ENCODE measurements at places on chromosomes 3 and 15.

GRCh38 chr3:138854940-138855339 lies 20.2 kb upstream of the PIK3CB start:
- DNase-seq: no peak

- no peak for DNase-seq
Observed at GRCh38 chr3:133788024-133788423, 17.6 kb upstream of the SRPRB start.

DNA sequence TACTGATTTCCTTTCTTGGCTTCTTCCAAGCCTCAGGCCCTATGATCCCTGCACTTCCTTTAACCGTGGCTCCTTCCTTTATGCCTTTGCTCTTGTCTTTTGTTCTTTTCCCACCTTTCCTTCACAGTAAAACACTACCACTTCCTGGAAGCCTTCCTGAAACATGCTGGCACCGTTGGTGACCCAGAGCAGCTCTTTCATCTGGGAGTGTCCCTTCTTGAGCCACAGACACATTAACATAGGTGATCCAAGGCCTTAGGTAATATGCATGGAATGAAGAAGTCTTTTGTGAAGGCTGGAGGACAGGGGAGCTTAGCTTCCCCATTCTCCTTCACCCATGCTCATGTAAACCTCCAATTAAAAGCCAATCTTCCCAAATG lies 39.4 kb downstream of the AMOTL2 start:
- DNase-seq: no peak

GRCh38 chr15:93271871-93272270 lies 182.9 kb upstream of the RGMA start:
- DNase-seq: no peak

- DNase-seq: no peak
Observed at GRCh38 chr3:88117683-88118082, 32.1 kb upstream of the C3orf38 start.

DNA sequence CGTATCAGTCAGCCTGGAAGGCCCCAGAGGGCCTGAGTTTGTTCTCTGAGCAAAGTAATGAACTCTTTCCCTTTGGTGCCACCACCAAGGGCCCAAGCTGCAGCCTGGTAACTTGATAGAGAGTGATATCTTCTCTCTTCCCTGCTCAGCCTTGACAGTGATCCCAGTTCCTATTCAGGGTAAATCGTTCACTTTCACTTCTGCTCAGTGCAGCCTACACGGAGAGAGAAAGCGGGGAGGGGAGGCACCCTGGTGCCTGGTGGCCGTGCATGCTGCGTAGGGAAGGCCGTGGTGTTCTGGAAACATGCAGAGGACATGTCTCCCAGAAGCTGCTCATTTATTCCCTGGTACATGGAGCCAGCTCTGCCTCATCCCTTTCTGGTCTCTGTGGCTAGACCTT lies 54.9 kb downstream of the KIF9 start:
- DNase-seq: no peak

- DNase-seq: no peak
Observed at GRCh38 chr3:135641761-135642160, 323.8 kb upstream of the PPP2R3A start.

DNA sequence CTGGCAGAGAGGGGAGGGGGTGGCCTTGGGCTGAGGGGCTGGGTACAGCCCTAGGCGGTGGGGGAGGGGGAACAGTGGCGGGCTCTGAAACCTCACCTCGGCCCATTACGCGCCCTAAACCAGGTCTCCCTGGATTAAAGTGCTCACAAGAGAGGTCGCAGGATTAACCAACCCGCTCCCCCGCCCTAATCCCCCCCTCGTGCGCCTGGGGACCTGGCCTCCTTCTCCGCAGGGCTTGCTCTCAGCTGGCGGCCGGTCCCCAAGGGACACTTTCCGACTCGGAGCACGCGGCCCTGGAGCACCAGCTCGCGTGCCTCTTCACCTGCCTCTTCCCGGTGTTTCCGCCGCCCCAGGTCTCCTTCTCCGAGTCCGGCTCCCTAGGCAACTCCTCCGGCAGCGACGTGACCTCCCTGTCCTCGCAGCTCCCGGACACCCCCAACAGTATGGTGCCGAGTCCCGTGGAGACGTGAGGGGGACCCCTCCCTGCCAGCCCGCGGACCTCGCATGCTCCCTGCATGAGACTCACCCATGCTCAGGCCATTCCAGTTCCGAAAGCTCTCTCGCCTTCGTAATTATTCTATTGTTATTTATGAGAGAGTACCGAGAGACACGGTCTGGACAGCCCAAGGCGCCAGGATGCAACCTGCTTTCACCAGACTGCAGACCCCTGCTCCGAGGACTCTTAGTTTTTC lies 4.9 kb downstream of the ISL2 start:
- no peak for DNase-seq

DNA sequence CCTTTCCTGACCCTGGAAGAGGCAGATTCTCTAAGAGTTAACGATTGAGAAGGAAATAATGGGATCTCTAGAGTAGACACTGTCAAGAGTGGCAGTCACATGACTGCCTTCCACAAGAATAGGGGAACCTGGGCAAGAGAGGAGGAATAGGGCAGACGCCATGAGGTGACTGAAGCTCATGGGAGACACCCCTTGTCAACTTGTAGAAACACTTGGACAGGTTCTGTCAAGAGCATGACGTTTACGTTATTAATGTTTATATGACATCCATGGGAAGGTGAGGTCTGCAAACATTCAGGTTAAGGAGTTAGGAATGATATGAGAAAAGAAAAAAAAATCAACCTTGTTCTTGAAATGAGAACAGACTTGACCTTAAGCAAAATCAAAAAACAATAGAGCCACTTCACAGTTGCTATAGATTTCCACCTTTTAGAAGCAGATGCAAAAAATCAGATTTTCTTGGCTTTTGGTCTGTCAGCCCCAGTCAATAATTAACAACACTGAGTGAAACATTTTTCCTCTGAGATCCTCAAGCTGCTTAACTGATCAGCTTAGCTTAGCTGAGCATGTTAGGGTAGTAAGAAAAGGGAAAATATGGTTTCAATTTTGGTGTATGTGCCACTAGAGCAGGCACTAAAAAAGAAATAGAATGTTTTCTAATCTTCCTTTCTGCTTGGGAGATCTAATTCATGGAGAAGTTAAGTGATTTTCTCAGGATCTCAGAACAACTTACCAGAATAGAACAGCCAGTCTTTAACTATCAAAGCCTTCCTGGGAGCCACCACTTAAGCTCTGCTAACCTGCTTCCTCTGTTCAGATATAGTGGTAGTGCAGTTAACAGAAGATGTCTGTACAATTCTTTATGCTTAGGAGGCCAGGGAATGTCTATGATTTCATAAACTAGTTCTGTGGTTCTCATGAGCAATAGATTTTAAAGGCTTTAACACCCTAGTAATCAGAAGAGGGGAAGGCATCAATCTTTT lies 116.9 kb downstream of the B3GALNT1 start:
- no peak for DNase-seq

GRCh38 chr3:150447631-150448465 lies 39.8 kb downstream of the TSC22D2 start:
- DNase-seq: no peak

DNA sequence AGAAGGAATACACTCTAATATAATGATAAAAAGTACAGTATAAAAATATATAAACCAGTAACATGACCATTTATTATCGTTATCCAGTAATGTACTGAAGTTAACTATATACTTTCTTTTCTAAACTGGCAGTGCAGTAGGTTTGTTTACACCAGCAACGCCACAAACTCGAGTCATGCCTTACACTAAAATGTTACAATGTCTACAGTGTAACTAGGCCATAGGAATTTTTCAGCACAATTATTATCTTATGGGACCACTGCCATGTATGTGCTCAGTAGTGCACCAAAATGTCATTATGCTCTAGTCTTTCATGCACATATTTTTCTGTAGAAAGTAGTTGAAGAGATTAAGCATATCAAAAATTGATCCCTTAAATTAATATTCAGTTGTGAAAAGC lies 609.8 kb upstream of the BCHE start:
- DNase-seq: no peak

- DNase-seq: no peak
Observed at GRCh38 chr3:72340476-72341379, 507.5 kb downstream of the SHQ1 start.

GRCh38 chr15:81304226-81304625 lies 19.7 kb downstream of the STARD5 start:
- no peak for DNase-seq

DNA sequence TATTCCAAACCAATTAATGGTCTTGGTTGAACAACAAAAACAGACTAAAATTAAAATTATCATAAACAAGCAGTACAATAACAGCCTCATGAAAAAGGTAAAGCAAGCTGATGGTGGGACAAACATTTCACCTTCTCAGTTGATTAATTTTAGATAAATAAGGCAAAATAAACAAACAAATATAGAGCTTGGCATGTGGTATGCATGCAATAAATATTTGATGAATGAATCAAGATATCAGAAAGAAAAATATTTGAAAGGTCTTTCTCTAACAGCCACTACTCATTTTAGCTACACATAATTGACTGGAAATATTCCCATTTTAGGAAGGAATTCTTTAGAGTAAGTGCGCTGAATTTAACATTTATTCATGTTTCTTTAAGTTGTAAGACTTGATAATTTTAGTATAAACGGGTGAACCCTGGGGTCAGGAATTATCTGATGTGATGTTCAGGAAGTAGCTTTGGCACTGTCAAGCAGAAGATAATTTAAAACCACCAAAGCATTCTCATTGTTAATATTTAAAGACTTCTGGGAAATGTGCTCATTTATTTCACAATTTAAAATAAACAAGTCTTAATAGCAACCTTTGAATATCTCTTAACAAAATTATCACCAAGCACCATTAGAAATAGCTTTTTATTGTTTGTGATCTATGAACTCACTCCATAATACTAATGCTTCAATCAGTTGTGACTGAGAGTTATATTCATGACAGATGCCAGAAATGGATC lies 372.3 kb upstream of the TGFBR2 start:
- no peak for DNase-seq

- DNase-seq: no peak
Observed at GRCh38 chr3:98518816-98519215, 3.9 kb downstream of the CLDND1 start.

DNA sequence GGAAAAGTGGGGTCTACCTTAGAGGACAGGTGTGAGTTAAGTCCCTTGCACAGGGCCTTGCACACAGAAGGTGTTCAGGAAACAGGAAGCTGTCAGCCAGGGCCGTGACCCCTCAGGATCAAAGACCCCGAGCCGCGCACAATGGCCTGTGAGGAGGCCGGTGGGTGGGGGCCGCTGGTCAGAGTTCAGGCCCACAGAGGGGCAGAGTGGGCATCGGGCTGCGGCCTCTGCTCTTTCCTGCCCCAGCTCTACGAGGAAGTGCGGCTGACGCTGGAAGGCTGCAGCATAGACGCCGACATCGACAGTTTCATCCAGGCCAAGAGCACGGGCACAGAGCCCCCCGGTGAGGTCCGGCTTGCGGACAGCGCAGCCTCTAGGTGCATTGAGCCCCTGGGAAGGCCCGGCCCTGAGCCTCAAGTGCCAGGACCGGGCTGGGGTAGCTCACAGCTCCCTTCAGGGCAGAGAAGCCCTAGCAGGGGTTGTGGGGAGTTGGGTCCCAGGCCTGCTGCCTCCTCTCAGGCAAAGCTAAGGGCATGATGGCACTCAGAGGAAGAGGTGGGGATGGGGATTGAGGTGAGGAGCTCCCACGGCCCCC lies 37.2 kb downstream of the PSTPIP1 start:
- DNase-seq: no peak

- no peak for DNase-seq
Observed at GRCh38 chr15:86444527-86444926, 364.9 kb downstream of the AGBL1 start.

GRCh38 chr15:37691911-37692310 lies 242.5 kb upstream of the TMCO5A start:
- DNase-seq: no peak

GRCh38 chr3:42875325-42876151 lies at the start of gene CYP8B1:
Gene CYP8B1, minus strand, starts transcription at chr3:42875879. Its CDS starts 63 bp downstream, at chr3:42875816.
- DNase-seq: no peak

DNA sequence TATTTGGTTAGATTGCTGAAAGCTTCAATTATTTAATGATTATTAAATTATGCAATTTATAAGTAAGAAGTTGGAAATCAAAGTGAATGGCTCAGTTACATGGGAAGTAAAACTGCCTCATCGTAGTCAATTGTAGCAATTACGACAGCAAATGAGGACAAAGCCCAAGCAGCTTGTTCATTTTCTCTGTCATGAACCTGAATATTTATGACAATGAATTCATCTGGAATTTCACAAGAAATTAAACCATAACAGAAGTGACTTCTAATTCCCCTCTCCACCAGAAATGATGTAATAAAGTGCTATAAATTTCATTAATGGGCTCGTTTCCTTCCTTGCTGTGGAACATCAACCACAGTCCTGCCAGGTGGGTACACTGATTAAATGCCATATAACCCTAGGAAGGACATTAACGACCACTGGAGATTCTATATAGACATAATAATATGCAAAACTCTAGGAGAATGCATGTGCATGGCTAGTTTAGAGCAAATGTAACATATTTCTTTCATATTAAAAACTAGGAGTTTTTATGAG lies 273.8 kb upstream of the DCBLD2 start:
- no peak for DNase-seq

GRCh38 chr15:61910839-61911369 lies 149.3 kb downstream of the VPS13C start:
- DNase-seq: no peak

GRCh38 chr3:58683466-58683865 lies 16.9 kb upstream of the FAM3D start:
- no peak for DNase-seq

Data from stimulated activated CD8-positive, alpha-beta memory T cell treated with anti-CD3 and anti-CD28 coated beads, Interleukin-4, amount 100 ng/mL, for 4 hours (primary cell).